ENCODE measurements at places on chromosomes 3 and 15.

DNA sequence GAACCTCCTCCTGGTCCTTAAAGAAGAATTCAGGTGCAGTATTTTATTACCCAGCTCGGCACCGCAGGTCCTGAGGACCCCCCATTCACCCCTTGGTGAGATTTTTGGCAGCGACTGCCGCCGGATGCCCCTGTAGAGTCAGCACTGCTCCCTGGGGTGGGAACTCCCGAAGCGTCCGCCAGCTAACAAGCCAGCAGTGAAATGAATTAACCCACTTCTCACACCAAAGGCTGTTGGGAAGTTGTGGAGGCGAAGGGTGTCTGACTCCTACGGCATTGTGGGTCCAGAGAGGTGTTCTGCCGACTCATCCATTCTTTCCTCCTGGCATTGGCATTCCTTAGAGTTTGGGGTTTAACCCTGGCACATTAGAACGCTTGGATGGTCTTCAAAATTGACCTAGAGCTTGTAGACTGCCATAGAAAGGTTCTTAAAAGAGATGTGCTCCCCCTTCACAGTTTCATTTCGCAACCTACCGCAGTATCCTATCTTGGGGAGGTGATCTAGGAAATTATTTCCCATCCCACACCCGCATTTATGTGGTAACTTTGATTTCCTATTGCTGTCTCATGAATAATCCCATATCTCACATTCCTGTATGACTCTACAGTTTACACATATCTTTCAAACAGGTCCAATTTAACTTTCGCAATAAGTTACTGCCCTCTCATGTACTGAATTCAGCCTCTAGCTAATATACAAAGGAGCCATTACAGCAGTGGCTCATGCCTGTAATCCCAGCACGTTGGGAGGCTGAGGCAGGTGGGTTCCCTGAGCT, 879 bp upstream of the EIF5A2 start:
- ATAC-seq, result no peak

GRCh38 chr3:117920253-117920898, 1114.3 kb downstream of the IGSF11 start:
- ATAC-seq, result no peak

GRCh38 chr15:51450001-51450400, 108.5 kb downstream of the GLDN start:
- no peak for ATAC-seq

DNA sequence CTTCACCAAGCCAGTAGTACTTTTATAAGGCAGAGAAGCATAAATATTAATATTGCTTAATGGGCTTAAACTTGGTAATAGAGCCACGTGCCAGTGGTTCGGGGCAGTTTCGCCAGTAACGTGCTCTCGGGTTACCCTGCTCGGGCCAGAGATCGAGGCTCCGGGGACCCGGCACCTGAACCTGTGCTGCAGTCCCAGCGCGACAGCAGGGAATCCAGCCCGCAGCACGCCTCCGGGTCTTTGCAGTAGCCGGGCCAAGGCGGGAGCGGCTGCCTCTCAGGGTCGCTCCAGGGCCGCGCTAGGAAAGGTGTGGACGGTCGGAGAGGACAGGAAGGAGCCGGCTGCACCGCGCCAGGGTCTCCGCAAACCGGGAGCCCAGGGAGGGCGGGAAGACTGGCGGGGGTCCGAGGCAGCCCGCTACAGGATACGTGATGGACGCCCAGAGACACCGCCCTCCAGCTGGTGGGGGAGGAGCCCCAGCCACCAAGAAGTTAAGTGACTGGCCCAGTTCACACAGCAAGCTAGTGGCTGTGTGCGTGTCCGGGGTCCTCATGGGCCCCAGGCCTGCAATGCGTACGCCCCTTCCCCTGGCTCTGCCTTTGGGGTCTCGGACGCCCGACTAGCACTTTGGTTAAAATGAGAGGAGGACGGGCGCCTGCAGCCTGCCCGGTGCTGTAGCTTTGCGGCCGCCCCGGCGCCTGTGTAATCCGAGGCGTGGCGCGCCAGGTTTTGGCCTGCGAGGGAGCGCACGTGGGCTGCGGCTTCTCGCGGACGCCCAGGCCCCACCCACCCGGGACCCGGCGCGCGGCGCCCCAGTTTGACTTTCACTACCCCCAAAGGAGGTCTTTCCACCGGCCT, 1.2 kb upstream of the PDE8A start:
- ATAC-seq, result peak; percentile 72

GRCh38 chr3:58154626-58155449, 55.9 kb downstream of the DNASE1L3 start:
- no peak for ATAC-seq

- ATAC-seq, result no peak
Observed at GRCh38 chr3:100830931-100831330, 121.6 kb downstream of the TFG start.

DNA sequence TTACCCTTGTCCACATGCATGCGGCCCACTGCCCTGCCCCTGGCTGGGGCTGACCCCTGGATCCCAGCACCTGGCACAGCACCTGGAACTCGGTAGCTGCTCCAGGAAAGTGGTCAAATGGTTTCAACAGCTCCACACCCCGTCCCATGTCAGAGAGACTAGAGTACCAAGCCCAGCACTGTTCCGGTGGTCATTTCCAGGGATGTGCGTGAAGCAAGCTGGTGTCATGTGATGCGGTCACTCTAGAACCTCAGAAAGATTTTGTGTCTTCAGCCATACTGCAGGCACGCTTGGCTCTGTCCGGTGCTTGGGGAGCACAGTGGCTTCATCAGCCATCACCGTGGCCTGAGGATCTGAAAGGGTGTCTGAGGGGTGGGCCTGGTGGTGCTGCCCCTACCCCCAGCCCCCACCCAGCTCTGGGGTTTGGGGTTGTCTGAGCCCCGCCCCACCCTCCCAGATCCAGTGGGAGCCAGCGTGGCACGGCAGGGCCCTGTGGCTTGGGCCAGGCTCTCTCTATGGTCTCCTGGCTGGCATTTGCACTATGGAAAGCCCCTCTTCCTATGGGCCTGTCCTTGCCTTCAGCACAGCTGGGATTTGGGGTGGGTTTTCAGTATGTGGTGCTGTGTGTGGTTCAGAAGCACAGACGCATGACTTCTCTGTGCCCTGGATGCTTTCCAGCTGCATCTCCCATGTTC, 15.3 kb downstream of the APBA2 start:
- no peak for ATAC-seq

DNA sequence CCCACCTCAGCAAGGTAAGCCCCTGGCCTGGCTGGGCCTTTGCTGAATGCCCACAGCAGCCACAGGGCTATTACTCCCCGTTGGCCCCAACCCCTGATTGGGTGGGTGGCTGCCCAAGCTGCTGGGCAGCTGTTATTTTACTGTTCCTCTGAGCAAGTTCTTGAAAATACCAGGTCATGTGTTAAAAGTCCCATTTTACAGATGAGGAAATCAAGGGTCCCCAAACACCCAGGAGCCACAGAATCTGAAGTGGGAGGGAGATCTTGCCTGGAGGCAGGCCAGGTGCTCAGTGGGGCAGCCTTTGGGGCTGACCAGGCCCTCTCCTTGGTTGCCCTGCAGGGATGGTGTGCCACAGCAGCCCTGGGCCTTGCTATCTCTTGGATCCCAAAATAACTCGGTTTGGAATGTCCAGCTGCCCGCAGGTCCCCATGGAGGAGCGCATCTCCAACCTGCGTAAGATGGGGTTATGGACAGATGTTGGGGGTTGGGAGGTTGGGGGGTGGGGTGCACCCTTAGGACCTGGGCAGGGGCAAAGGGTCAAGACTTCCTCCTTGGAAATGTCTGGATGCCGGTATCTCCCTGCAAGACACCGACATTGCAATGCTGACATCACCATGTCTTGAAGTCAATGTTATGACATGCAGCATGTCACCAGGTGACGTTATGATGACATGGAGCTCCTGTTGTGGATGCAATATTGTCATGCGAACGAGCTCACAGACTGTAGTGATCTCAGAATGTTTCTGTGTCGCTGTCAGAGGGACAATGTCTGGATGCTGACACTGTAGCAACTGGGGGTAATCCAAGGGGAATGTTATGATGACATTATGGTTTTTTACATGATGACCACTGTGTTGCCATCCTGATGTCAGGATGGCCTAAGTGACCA, 13.3 kb upstream of the CSPG4 start:
- no peak for ATAC-seq

DNA sequence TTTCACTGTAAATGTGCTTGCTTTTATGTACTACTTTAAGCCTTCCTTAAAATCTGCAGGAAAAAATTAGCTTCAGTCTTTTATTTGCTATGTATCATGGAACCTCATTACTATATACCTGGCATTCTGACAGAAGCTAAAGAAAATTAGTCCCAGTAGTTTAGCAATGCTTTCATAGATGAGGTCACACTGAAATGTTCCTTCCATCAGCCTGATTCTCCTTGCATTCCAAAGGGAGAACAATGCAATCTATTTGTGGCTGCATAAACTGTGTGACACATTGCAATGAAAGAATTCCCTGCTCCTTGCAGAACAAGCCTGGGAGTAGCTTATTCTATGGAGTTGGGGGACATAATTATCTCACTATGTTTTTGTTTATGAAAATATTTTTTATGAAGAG, 691.5 kb upstream of the ARPP21 start:
- peak; percentile 97 for ATAC-seq

- ATAC-seq, result peak; percentile 72
Observed at GRCh38 chr3:101204246-101204645, 116.1 kb downstream of the IMPG2 start.

DNA sequence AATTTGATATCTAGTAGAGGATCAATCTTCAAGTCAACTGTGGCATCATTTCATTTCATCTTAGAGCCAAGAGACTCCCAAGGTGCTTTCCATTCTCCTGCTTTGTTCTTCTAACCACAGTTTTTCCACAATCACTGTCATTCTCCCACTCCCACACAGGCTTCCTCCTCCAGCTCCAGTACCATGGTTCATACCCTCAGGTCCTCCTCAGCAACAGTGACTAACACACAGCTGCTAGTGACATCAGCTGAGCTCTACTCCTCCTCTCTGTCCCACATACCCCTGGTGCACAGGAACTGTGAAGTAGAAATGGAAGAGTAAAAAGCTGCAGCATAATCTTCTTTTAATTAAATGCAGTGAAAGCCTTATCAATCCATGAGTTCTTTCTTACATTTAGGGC, 200.2 kb upstream of the DPH6 start:
- peak; percentile 70 for ATAC-seq

DNA sequence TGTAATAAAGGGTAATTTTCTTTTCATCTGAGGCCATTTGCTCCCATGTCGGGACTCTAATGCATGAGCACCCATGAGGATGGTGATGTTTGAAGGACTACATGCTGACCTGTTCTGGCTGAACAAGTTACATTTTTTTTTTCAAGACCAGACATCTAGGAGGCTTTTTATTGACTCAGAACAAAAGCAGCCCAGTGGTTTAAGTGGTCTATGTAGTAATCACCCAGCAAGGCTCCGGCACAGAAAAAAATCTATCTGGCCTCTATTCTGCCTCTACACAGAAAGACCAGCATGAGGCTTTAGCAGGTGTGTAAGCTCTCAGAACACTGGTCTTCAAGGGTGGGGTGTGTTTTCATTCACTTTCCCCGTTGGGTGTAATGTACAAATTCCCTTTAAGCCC, 95.1 kb upstream of the ZBED2 start:
- ATAC-seq, result no peak

GRCh38 chr3:60759439-60759838, 491.8 kb downstream of the FHIT start:
- no peak for ATAC-seq

DNA sequence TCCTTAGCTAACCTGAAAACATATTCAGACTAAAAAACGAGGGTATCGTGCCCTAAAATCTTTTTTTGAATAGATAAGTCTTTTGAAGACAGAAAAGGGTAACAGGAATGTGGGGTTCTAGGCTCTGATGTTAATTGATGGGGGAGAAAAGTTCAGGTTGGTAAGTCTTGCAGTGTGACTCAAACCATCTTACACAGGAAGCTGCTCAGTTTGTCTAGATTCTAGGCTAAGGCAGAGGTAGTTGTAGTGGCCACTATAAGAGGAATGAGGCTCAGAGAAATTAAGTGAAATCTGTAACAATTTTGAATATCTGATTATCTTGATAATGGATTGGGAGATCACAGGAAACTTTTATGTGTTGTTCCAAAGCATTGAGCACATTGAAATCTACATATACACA, 267.9 kb downstream of the PDCD6IP start:
- ATAC-seq, result no peak

DNA sequence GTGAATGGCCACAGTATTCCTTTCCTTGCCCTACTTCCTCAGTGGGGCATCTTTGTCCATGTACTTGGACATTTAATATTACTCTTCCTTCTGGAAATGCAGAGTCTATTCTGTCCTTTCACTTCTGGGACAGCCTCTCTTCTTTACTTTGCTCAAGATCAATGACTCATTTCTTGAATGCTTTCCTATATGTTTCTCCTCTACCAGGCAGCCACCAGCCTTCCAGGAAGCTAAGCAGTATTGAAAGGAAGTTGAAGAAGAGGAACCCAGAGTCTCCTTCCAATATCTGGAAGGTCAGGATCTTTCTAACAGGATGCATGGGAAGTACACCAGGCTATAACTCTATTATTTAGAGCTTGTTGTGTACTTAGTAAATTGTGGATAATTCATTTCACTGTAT, 182.8 kb downstream of the CD47 start:
- no peak for ATAC-seq

- ATAC-seq, result peak; percentile 59
Observed at GRCh38 chr3:106814231-106814630, 563.0 kb upstream of the CCDC54 start.

GRCh38 chr15:98745179-98745578, 96.8 kb downstream of the IGF1R start:
- no peak for ATAC-seq

GRCh38 chr15:41984622-41985021, 12.3 kb upstream of the EHD4 start:
- ATAC-seq, result no peak

DNA sequence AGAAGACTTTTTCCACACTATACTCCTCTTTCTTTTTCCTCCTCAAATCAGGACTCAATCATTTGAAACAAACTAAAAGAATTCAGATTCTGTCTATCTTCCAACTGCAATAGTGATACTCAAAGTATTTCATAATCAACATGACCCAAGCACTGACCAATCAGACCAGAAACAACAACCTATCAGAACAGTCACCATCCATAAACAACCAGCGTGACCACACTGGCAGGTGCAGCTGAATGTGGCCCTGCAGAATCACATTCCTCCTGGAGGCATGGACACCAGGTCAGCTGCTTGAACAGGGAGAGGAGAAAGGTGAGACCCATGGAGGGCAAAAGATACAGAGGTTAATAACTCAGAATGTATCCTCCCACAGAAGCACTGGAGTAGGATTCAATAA, 13.3 kb downstream of the HRG start:
- ATAC-seq, result no peak

- no peak for ATAC-seq
Observed at GRCh38 chr3:171379961-171380483, 80.2 kb downstream of the TNIK start.

GRCh38 chr3:171970301-171970788, 69.0 kb upstream of the FNDC3B start:
- ATAC-seq, result no peak

All from motor neuron (in vitro differentiated cells).